ENCODE measurements at places on chromosomes 12 and 14.

DNA sequence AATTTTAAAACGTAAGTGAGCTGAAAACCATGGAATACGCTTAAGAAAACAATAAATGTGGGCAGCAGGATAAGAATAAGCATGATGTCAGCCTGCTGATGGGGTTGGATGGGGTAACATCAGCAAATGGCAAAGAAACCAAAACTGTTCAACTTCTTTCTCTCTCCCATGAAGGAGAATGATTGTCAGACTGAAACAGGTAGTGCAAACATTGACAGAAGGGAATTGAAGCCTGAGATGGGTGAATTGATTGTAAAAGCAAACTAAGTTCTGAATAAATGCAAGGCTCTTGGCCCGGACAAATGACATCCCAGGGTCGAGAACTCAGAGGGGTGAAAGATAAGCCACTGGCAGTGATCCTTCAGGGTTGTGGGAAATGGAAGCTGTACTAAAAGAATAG lies 182.6 kb downstream of the ETV6 start:
- no peak for DNase-seq

GRCh38 chr12:125340791-125341190 lies 275.6 kb downstream of the AACS start:
- peak; percentile 25 for DNase-seq

- no peak for DNase-seq
Observed at GRCh38 chr12:130992448-130992847, 38.7 kb downstream of the ADGRD1 start.

DNA sequence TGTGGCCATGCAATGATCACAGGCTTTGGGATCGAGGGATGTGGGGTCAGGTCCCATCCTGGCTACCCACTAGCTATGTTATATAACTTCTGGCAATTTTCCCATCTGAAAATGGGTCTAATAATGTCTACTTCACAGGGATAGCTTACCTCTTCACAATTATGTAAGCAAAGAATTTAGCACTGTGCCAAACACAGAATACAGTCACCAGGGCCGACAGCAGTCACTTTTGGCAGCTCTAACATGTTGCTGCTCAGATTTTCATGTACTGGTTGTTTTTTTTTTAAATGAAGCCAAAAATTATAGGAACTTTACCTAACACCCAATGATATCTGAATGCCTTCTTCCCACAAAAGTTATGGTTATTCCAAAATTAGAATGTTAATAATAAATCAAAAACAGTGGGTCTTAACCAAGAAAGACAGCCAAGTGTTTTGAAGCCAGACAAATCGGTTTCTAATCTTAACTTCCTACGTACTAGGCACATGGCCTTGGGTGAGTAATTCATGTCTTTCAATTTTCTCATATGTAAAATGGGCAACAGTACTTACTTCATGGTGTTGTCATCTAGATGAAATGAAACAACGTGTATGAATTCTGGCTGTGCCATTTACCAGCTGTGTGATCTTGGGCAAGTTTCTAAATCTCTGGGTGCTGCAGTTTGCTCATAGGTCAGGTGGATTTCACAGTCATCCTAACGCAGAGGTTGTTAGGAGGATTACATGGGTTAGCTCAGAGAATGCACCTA lies 13.0 kb upstream of the PCED1B start:
- no peak for DNase-seq

DNA sequence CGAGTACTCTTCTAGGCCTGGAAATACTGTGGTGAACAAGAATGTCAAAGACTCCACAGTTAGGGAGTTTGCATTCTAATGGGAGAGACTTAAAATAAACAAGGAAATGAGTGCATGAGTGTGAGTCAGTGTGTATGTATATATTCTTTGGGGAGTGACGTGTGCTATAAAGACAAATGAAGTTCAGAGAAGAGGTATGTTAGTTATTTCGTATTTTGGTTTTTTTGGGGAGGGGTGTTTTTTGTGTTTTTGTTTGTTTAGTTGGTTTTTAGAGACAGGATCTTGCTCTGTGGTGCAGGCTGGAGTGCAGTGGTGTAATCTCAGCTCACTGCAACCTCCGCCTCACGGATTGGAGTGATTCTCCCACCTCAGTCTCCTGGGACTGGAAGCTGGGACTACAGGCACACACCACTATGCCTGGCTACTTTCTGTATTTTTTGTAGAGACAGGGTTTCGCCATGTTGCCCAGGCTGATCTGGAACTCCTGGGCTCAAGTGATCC lies 74.3 kb downstream of the SRGAP1 start:
- no peak for DNase-seq

DNA sequence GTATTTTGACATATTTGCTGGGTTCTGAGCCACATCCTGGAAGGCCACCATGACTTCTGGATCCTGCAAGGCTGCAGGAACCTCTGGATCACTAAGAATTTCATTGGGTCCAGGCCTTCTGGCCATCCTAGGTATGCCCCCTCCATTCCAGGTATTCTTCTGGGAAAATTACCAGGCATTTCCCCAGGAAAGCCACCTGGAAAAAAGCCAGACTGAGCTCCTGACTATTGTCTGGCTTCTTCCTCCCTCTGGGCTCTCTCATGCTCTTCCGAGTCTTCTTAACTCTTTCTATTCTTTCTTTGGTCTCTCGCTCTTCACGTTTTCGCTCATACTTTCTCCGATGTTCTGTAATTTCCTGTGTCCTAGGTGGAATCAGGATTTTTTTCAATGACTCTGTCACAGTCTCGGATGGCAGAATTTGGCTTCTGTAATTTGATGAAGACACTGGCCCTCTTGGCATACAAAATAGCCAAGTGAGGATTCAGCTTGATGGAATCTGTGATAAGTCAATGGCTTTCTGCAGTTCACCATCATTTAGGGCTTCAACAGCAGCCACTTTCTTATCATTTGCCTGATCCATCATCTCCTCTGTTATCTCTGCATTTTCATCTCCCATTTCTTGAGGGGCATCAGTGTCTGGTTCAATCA lies 42.6 kb downstream of the ATP23 start:
- DNase-seq: no peak

GRCh38 chr12:80700327-80700726 lies 7.1 kb upstream of the MYF6 start:
- no peak for DNase-seq

DNA sequence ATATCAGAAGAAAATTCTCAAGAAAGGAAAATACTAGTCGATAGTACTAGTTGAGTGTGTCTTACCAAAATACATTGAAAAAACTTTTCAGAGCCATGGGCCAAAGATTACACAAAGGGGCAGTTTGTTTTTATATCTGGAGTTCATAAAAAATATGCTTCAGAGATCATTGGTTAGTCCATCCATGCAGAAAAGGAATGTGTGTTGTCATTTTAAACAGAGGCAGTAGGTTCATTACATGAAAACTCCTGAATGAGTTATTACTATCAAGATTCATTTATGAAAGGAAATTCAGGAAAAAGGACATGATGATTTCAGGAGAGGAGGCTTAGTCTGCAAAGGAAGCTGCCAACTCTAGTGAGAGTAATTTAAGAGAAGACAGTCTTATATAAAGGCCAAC lies 354.8 kb downstream of the AEBP2 start:
- DNase-seq: no peak

- DNase-seq: no peak
Observed at GRCh38 chr14:77347751-77348150, 26.9 kb downstream of the GSTZ1 start.
